Left hindlimb (tissue), 1 donor: ENCODE measurements at places on chromosomes 3 and 15.

DNA sequence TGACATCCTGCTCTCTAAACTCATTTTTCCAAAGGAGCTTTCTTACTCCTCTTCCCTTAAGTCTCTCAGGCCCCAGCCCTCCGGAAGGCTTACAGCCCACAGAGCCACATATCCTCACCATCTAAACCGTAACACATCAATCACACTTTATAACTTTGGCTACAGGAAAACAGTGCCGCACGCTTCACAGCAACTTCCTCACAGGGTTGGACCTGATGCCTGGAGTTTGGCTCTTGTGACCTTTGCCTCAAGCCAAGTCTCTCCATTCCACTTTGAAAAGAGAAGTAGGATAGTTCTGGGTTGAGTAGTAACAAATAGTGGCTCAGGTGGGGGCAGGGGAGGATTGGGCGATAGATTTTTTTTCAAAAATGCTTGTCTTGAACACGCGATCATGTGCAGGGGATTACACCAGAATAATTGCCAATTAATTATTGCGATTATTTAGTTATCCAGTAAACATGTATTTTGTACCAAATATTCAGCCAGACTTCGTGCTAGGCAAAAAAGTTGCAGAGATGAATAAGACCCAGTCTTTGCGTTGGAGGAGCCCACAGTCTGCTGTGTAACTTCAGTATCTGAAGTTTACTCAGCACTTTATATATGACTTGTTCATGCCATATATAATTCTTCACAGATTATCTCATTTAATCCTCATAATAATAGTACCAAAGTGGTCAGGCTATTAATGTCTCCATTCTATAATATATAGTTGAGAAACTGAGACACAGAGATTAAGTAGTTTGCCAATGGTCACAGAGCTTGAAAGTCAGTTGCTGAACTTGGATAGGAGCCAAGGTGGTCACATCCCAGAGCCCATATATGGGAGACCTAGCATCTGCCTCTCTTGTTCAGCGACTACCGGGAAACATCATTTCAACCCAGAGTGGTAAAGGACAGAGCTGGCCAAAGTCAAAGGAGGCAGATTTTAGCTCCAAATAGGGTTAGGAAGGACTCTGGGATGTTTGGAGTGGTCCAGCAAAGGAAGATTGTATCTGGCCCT lies 2.4 kb upstream of the ETV5 start:
- DNase-seq = no peak

DNA sequence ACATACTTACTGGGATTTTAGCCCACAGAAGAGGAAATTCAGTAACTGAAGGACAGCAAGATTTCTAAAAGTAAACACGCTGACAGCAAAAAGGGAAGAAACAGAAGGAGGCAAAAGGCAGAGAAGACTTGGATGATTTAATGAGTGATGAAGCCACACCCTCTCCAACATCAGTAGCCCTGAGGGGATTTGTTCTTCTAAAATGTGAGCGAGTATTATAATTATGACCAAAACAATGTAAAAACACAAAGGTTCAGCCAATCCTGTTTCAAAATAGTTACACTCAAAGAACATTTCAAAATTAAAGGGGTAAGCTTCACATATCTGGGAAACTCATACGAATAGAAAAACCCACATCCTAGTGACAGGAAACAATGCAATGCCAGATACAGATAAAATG lies 25.0 kb downstream of the MCCC1 start:
- no peak for DNase-seq

GRCh38 chr15:52331490-52332240 lies 36.1 kb upstream of the MYO5C start:
- DNase-seq = no peak

DNA sequence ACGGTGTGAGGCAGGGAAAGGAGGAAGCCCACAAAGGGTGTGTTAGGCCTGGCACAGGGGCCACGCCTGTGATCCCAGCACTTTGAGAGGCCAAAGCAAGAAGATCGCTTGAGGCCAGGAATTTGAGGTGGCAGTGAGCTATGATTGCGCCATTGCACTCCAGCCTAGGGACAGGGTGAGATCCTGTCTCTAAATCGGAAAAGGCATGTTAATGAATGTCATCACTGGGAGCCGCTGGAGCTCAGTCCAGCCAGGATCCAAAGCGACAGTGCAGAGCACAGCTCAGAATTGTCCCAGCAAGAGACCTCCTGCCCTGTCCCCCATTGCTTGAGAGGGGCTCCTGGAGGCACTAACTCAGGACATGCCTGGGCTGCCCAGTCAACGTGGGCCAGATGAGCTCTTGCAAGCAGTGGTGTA lies 15.0 kb upstream of the FBLN2 start:
- no peak for DNase-seq

- DNase-seq = peak; percentile 56
Observed at GRCh38 chr15:88982304-88982945, 69.2 kb upstream of the MFGE8 start.

DNA sequence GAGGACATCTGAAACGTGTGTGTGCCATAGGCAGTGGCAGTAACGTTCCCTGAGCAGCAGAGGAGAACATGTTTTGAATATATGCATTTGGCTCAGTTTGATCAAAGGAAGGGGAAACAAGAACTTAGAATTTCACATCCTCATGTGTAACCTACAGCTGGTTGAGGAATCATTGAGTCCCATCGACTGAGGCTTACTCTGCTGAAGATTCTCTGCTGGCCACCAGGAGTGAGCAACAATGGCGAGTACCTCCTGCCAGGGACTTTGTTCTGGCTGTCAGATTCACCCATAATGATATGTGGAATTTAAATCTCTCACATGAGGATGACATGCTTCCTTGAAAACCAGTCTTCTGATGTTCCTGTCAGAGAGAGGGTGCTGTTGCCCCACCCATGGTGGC lies 21.3 kb downstream of the GORASP1 start:
- DNase-seq = no peak

DNA sequence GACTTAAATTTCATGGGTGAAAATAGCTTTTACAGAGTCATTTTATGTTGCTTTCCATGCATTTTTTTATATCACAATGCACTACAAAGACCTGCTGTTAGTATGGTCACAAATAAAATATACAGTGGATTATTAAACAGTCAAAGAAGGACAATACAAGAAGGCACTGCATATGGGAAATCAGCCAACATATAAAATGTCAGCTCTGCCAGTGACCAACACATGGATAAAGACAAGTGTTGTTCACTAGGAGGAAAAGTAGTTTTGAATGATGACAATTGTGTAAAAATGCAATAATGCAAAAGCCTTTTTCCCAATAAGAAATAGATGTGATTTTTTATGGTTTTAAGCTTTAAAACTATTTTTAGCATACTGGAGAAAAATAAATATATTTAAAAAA lies 425.3 kb upstream of the CBLB start:
- DNase-seq = no peak

- no peak for DNase-seq
Observed at GRCh38 chr3:196695849-196696226, 16.2 kb downstream of the CEP19 start.

- no peak for DNase-seq
Observed at GRCh38 chr15:56984681-56985481, 66.4 kb downstream of the TCF12 start.

DNA sequence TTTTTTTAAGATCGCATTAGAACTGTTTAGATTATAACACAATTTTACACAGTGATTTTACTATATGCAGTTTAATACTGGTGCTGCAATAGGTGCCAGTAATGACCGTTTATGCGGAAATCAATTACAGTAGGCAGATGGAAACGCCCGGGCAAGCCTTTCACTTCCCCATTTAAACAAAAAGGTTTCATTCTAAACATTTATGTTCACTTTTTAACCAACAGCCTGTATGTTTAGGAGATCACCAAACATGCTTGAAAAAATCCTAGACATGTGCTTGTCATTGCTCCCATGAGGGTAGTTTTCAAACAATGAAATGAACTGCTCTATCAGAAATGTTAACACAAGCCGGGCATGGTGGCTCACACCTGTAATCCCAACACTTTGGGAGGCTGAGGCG lies 2.7 kb downstream of the BNIP2 start:
- no peak for DNase-seq

- no peak for DNase-seq
Observed at GRCh38 chr15:97678656-97679055, 281.8 kb upstream of the ARRDC4 start.

GRCh38 chr3:17423786-17424536 lies 318.5 kb downstream of the TBC1D5 start:
- no peak for DNase-seq

DNA sequence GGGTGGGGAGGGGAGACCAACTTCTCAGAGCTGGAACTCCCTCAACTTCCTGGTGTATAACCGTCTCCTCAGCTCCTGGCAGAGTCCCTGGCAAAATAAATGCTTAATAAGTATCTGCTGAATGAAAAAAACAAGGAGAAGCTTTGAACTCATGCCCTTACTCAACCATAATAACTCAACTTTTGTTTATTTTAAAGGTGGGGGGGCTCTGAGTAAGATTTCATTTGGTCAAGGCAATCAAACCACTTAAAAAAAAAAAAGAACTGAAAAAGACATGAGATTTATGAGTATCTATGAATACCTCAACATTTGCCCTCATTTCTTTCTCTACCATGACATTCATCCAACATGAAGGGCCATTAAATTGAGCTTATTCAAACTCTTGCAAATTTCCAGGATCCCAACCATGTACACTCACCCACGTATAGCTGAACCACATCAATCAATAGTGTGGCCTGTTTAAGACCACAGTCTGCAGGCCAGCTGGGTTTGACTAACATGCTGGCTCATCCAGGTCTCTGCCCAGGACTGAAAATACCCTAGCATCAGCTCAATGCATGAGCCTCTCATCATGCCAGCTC lies 157.9 kb downstream of the FOXP1 start:
- DNase-seq = no peak

DNA sequence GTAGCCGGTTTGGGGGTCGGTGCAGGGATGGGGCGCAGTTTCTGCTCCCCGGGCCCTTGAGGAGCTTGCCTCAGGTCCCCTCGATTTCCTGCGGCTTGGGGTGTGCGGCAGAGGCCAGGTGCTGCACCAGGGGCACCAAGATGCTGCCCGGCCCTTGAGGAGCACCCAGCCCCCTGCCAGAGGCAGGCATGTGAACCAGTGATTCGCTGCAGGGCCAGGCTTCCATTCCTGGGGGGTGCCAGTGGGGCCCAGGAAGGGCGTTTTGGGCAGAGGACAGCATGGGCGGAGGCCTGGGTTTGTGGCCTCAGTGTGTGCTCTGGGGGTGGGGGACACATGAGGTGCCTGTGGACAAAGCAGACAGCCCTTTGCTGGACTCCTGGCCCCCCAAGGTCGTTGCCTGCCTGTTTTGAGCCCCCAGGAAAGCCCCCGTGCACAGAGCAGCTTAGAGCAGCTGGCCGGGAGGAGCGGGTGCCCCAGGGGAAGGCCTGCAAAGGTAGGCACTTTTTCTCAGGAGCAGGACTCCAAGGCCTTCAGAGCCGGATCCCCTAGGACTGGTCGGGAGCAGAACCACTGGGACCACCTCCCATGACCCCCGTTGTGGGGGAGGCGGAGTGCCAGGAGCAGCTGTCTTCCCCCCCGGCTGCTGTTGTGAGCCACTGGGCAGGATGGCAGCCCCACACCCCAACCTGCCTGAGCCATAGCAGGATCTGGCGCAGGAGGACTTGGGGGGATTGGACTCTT lies 1.6 kb downstream of the PLXNA1 start:
- no peak for DNase-seq

DNA sequence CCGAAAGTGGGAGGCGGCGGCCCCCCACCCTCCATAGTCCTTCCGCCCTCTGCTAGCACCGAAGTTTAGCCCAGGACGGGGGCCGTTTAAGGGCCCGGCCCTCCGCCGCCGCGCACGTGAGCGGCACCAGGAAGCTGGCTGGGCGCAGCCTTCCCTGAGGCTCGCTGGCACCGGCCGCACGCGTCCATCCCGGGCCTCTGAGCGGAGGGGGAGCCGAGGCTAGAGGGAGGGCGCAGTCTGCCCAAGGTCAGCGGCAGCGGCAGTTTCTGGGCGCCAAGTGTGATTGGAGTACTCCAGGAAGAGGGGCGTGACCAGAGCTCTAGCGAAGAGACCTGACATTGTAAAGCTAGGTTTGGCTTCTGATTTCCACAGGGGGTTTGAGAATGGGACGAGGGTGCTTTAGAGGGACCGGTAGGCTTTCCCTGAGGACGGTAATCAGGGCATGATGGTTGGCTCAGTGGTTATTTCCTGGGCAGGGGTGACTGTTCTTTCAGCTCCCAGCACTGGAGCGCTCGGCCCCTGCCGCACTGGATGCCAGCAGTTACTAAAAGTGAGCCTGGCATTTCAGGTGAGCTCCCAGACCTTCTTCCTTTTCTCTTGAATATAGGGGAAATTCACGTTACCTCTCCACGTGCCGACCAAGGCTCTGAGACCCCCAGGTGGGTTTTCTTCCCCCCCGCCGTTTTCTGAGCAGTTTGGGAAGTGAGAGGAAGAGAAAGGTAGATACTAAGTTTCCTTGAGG lies 853 bp downstream of the TEX264 start:
- DNase-seq = peak; percentile 80

DNA sequence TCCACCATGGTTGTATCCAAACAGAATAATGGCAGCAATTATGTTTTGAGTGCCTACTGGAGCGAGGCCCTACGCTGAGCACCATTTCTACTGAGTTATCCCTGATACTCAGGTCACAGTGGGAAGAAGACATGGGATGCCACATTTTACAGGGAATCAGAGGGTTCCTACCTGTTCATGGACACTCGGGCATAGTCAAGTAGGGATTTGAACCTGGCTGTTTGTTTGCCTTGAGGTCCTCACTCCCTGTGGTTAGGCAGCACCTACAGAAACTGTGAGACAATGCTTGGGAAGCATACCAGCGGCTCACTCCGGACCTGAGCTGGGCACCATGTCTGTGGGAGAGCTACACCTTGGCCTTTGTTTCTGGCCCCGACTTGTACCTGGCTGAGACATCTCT lies 390.4 kb downstream of the LRTM1 start:
- DNase-seq = no peak

DNA sequence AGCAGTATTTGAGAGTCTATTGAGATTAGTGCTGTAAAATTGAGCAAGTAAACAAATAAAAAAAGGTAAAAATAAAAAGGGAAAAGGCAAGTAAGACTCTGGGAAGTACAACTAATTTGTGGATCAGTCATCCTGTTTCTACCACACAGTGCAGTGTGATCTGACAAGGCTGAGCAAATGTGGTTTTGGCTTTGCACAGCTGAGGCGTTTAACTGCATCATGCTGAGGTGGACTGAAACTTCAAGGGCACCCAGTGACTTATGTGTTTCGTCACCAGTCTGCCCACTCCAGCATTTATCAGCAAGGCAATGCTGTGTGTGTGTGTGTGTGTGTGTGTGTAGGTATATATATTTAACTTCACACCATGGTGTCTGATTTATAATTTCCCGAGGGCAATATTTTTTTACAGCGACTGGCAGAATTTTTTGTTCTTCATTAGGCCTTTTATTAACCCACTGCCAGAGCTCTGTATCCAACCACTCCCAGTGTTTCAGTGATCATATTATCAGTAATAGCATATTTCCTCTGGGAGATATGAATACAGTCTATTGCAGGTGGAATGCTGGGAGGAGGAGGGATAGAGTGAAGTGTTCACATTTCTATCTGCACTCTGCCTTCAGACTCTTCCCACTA lies 131.5 kb upstream of the SATB1 start:
- DNase-seq = no peak

GRCh38 chr15:36841193-36841592 lies 259.2 kb downstream of the MEIS2 start:
- DNase-seq = no peak

GRCh38 chr3:77690284-77690845 lies 650.5 kb downstream of the ROBO2 start:
- no peak for DNase-seq

GRCh38 chr15:81315452-81316175 lies 8.3 kb downstream of the STARD5 start:
- no peak for DNase-seq
